Suppressor macrophage treated with lipopolysaccharide for 1 hour (primary cell): ENCODE measurements at places on chromosomes 7 and 10.

DNA sequence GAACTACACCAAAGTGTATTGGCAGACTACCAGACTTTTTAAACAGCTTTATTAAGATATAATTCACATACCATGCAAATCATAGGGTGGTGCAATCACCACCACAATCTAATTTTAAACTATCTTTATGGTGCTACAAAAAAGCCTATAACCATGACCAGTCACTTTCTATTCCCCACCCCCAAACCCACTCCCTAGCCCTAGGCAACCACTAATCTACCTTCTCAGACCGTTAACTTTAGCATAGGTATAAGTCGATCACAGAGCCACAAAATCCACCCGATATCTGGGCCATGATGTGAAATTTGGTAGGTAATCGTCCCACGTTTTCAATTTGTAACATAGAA lies 536 bp upstream of the POM121 start:
- no peak for DNase-seq

GRCh38 chr10:126551202-126551601 lies 119.3 kb downstream of the C10orf90 start:
- no peak for DNase-seq

DNA sequence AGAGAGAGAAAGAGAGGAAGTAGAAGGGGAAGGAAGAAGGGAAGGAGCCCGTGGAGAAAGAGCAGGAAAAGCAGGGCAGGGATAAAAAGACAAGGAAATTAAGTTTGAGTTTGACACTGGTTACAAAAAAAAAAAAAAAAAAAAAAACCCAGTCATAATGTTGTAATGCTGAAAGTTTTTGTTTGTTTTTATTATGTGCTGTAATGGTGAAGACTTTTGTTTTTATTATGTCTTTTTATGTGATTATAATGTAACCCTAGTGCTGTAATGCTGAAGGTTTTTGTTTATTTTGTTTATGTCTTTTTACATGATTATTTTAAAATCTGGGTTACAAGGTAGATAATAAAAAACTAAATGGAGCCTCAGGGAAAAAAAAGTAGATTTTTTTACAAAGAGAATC lies 184.8 kb downstream of the SEMA3A start:
- no peak for DNase-seq

GRCh38 chr7:49001610-49002033 lies 77.3 kb downstream of the CDC14C start:
- peak; percentile 65 for DNase-seq

- DNase-seq: no peak
Measured at GRCh38 chr10:121495719-121496118, 102.5 kb downstream of the FGFR2 start.

DNA sequence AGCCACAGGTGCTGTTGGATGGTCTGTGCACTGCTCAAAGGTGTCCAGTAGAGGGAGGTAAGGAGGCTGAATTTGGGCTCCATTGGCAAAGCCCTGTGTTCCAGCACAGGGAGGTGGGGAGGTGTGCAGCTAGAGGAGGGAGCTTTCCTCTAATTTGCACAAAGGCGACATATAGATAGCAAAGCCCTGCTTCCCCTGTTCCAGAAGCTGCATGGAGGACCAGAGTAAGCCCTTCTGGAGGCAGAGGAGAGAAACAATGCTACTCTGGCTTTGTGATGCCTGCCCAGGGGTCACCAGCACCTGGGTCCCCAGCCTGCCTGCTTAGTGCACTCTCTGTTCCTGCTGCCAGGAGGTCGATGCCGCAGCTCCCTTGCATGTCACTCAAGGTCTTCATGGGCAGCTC lies 3.4 kb upstream of the ARHGAP22 start:
- peak; percentile 46 for DNase-seq
